NCI-H1930 (cell line): ENCODE measurements at places on chromosomes 5 and 9.

DNA sequence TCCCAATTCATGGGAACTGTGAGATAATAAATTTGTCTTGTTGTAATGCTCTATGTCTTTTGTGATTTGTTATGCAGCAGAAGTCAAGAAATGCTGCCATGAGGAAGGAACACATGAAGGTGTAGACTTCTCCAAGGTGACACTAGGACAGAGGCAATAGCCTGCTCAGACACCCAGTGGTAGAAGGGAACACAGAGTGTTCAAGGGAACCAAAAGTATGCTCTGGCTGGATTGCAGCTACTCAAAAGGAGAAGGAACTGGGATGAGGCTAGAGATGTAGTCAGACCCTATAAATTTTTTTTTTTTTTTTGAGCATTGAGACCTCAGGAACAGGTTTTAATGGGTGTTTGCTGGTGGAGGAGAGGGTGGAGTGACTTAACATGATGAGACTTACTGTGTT, 232.5 kb downstream of the PARP8 start:
- DNase-seq: no peak

DNA sequence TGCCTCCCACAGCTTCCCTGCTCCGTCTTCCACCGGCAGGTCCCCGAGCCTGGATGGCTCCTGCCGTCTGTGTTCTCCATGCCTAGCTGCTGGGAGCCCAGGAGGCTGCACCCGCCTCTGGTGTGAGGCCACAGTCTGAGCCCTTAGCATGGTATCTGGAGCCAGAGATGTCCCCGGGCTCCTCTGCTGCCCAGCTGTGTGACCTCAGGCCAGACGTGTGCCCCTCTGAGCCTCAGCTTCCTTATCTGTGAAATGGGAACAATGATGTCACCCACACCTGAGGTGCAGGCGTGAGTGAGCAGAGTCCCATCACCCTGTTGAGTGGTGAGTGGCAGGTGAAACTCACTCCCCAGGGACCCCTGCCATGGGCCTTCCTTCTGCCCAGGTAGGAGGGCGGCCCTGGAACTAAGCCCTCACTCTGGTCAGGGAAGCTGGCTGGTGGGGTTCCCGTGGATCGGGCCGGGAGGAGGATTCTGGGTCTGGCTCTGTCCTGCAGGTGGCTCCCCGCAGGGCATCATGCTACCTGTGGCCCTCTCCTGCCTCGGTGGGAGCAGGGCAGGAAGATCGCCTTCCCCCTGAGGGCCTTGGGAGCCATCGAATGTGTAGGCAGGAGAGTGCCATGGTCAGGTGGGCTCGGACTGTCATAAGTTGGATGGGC, 239.0 kb downstream of the PBX3 start:
- DNase-seq: no peak

DNA sequence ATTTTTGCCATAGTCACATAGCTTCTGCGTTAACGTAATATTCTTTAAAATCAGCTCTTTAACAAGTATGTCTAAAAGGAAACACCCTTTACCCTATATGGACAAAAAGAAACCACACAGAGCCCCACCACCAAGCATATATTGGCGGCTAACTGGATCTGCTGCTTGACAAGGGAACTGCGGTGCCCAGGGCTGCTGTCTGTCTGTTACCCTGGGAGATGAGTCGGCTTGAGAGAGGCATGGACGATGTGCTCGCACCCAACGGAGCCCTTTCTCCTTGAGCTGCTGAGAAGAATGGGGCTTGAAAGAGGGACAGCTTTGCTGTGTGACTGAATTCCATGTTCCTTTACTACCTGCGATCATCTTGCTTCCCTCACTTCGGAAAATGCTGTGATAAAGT, 158.6 kb upstream of the SHB start:
- DNase-seq: no peak

DNA sequence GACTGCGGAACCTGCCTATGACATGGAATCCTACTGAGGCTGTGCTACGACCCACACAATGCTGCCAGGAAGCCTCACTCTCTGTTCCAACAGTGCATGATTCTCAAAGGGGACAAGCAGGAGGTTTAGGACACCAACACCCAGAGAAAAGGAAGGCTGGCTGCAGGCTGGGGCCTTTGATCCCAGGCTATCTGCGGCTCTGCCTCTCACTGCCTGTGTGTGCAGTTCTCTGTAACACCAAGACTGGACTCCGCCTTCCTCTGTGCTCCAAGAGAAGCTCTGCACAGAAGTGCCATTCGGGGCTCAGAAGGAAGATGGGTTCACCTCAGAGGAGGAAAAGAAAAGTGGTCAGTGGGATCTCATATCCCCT, 20.5 kb downstream of the ANKH start:
- DNase-seq: no peak

- no peak for DNase-seq
These were observed 412.1 kb upstream of the ADAMTSL1 start for GRCh38 chr9:18061856-18062255.

- no peak for DNase-seq
These were observed 338.9 kb downstream of the GADD45G start for GRCh38 chr9:89943728-89944127.

- no peak for DNase-seq
These were observed 100.2 kb downstream of the SCAI start for GRCh38 chr9:125043148-125043547.

DNA sequence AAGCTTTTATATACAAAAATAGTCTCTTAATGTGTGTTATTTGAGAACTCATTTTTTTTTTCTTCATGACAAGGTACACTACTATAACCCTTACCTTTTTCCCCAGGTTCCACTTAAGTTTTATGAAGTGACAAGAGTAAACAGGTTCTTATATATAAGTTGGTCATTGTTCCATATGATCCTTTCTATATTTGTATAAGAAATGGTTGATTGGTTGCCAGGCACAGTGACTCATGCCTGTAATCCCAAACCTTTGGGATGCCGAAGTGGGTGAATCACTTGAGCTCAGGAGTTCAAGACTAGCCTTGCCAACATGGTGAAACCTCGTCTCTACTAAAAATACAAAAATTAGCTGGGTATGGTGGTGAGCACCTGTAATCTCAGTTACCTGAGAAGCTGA, 108.3 kb downstream of the PCSK1 start:
- DNase-seq: no peak

- no peak for DNase-seq
These were observed 13.5 kb downstream of the ISL1 start for GRCh38 chr5:51396797-51397196.

GRCh38 chr5:93330506-93330905, 250.5 kb downstream of the NR2F1-AS1 start:
- no peak for DNase-seq

- DNase-seq: no peak
These were observed 12.2 kb downstream of the GPR150 start for GRCh38 chr5:95631991-95632675.

- DNase-seq: no peak
These were observed 10.4 kb upstream of the GLIPR2 start for GRCh38 chr9:36126016-36126730.

DNA sequence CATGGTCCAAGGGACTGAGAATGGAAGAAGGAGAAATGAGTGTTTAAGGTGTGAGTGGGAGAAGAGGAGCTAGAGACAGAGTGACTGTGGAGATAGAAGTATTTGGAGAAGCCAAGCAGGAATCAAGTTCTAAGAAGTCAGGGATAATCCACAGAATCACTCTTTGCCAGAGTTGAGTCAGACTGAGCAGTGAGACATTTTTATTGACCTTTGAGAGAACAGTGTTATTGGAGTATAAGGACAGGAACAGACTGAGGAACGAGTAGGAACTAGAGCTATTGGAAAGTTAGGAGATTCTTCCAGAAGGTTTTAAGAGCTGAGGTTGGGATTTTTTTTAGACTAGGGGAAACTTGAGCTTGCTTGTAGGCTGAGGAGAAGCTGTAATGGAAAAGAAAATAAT, 37.2 kb downstream of the RCL1 start:
- no peak for DNase-seq

GRCh38 chr5:146653560-146653959, 137.6 kb upstream of the GPR151 start:
- DNase-seq: no peak

DNA sequence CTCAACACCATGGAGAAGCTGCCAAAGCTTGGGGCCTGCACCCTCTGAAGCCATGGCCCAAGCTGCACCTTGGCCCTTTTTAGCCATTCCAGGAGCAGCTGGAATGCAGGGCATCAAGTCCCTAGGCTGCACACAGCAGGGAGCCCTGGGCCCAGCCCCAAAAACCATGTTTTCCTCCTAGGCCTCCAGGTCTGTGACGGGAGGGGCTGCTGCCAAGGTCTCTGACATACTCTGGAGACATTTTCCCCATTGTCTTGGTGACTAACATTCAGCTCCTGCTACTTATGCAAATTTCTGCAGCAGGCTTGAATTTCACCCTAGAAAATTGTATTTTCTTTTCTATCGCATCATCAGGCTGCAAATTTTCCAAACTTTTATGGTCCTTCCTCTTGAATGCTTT, 64.6 kb downstream of the ELOVL7 start:
- DNase-seq: no peak

DNA sequence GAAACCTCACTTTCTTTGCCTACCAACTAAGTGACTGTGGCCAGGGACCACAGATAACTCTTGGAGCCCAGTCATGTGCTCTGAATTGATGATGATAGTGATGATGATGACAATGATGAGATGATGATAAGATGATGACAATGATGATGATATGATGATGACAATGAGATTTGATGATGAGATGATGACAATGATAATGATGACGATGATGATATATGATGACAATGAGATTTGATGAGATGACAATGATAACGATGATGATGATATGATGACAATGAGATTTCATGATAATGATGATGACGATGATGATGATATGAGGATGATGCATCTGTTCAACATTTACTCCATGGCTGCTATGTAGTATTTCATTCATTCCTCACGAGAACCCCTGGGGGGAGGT, 213.0 kb downstream of the ERCC6L2 start:
- DNase-seq: no peak

GRCh38 chr9:134236001-134236421, 71.6 kb upstream of the RNU6ATAC start:
- DNase-seq: no peak

- no peak for DNase-seq
These were observed 97.2 kb downstream of the CRB2 start for GRCh38 chr9:123453076-123453667.

- no peak for DNase-seq
These were observed 5.7 kb downstream of the CDO1 start for GRCh38 chr5:115810761-115811160.

- no peak for DNase-seq
These were observed 119.1 kb downstream of the KCNIP1 start for GRCh38 chr5:170622933-170623332.

- no peak for DNase-seq
These were observed 24.6 kb downstream of the BICD2 start for GRCh38 chr9:92740009-92740408.

GRCh38 chr5:78761840-78762239, 113.3 kb upstream of the LHFPL2 start:
- DNase-seq: no peak

GRCh38 chr5:88948746-88949600, 66.0 kb upstream of the MEF2C start:
- DNase-seq: no peak

DNA sequence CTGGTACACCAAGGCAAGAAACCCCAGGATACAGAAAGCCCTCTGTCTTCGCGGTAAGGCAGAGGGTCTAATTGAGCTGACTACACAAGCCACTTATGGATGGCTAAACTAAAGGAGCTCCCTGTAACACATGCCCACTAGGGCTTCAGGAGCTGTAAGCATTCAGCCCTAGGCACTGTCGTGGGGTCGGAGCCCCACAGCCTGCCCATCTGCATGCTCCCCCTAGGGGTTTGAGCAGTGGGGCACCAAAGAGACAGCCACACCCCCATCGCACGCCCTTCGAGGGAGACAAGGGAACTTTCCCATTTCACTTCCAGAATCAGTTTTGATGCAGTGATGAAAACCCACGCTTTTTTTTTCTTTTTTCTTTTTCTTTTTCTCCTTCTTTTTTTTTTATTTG, 11.0 kb upstream of the MTMR12 start:
- no peak for DNase-seq

GRCh38 chr9:132596200-132596599, 13.8 kb downstream of the BARHL1 start:
- DNase-seq: no peak

DNA sequence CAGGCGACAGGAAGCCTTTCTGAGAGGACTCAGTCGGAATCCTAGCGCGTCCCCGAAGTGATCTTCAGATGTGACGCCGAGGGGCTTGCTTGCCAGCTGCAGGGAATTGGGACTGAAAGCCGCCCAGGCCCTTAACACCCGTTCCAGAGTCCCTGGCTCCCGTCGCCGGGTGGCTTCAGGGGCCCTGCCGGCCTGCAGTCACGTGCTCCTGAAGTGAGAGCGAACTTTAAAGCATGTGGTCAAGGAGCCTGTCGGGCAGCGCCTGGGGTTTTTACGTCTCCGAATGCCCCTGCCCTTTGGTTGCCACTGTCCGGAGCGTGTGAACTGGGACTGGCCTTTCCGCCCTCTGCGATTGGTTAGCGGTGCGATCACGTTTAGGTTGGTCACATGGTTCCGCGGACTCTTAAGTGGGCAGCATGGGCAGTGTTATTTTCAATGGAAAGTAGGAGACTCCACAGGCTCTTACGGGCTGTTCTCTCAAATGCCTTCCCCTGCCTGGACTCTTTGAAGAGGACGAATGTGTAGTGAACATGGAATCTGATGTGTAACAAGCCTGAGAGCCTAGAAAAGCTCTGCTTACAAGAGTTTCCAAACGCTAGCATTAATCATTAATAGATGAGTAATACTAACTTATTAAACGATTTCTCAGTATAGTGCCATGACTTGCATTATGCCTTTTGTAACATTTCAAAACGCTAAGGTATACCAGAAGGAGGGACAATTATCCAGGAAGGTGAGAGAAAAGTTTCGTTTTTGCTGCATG, 1.9 kb downstream of the VLDLR start:
- DNase-seq: no peak

DNA sequence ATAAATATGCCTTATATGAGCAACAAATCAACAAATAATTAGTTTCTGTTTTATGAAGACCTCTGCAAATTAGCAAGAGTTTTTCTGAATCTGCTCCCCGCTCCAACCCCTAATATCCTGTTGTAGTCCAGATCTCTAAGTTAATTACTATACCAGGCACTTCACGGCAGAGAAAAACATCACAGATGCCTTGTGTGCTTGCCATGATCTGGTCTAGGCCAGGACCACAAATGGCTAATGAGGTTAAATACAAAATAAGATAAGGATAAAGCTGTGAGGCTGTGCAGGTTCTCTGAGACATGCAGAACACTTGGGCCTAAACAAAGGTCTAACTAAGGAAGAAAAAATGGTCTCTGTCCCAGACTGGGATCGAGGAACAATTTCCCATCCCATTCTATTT, 150.8 kb downstream of the SLIT3 start:
- DNase-seq: no peak
